ENCODE measurements at places on chromosomes 6 and 20.
A peak's percentile ranks its signal among the peaks of the same experiment; 100 is the strongest.

DNA sequence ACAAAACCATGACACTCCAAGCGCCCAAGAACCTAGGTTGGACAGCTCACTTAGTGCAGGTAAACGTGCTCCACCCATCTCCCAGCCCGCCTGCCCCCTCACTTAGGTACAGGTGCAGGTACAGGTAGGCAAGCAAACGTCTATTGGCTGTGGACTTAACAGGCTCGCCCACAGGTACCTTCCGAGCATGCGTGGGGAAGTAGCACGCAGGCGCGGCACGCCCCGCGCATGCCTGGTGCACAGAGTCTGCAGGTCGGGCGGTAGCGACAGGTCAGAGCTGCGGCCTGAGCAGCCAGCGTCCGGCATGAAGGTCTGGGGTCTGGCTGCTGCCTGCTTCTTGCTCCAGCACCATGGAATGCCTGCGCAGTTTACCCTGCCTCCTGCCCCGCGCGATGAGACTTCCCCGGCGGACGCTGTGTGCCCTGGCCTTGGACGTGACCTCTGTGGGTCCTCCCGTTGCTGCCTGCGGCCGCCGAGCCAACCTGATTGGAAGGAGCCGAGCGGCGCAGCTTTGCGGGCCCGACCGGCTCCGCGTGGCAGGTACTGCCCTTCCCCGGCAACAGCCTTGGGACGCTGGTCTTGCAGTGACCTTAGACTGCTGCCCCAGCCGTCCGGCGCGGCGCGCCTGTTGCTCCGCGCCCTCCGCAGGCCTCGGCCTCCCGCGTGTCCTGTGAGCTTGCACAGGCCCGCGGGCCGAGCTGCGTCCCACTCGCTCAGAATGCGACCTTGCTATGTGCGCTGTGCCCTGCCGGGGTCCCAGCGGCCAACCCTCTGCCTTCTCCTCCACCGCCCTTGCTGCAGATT is at the start of gene MRS2:
TSS of gene MRS2 (plus strand) at position 240 of the 804 bp plus-strand sequence. CDS start at position 351, 111 bp downstream.
- ATAC-seq = peak; percentile 96

GRCh38 chr6:31114970-31115849 is 610 bp downstream of the PSORS1C1 start:
- no peak for ATAC-seq

- ATAC-seq = no peak
Observed at GRCh38 chr20:59576216-59576953, 28.0 kb upstream of the PHACTR3 start.

- no peak for ATAC-seq
Observed at GRCh38 chr6:28393912-28394662, 5.5 kb downstream of the ZSCAN12 start.

- no peak for ATAC-seq
Observed at GRCh38 chr20:24545168-24545567, 75.7 kb downstream of the SYNDIG1 start.

All from activated CD4-positive, CD25-positive, alpha-beta regulatory T cell treated with anti-CD3 and anti-CD28 coated beads, Interleukin-2, amount 50 U/mL, for 24 hours (primary cell).